ENCODE measurements at places on chromosomes 6 and 20.
A peak's percentile ranks its signal among the peaks of the same experiment; 100 is the strongest.

- DNase-seq = no peak
These were observed 5.6 kb upstream of the LY6G5C start for GRCh38 chr6:31686483-31686882.

GRCh38 chr20:59170406-59171349 lies 7.1 kb downstream of the ZNF831 start:
- DNase-seq = peak; percentile 52

DNA sequence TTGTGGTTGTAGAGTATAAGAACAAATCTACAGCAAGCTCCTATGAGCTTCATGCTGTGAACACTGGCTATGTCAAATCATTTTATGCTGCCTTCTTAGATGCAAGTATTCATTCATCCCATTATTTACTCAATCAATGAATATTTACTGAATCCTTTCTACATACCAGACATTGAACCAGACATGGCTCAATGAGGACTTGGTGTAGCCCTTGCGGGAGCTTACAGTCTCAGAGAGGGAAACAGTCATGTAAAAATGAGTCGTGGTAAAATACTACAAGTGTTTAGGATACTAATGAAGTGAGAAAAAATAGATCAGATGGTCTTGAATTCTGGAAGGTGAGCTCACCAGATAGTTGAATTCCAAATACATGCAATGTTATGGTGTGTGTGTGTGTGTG lies 44.8 kb upstream of the ENPP1 start:
- no peak for DNase-seq

- DNase-seq = peak; percentile 82
These were observed 526 bp downstream of the SOD2 start for GRCh38 chr6:159692303-159693127.

- DNase-seq = no peak
These were observed 35.1 kb downstream of the PLCB4 start for GRCh38 chr20:9103955-9104354.

GRCh38 chr6:18179770-18180356 lies 24.6 kb downstream of the KDM1B start:
- DNase-seq = no peak

DNA sequence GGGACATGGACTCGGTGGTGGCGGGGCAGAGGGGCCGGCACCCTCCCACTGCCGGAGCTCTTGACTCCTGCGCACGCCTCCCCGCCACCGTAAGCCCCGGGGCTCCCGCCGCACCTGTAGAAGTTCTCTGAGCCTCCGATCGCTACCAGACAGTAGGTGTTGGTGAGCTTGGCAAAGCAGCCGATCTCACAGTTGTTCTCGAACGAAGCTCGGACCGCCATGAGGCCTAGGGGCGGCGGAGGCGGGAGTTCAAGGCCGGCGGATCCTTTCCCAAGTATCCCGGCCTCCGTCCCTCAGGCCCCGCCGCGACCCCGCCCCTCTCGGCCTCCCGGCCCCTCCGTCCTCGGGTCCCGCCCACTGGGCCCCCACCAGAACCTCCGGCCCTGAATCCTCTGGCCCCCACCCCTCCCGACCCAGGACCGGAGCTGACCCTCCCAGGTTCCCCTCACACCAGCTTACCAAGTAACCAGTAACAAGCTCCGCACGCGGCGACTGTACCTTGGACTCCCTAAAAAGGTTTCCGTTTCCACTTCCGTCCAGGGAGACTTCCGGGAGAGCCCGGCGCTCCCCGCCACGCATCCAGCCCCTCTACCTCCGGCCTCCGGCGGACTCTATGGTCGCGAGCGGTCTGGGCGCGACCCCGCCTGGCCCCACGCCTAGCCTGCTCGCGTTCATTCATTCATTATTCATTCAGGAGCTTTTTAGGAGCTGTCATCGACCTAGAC lies at the start of gene EIF6:
Gene EIF6 (minus strand): TSS at position 506 of the 725 bp plus-strand sequence. CDS start 285 bp downstream, at position 221.
- peak; percentile 91 for DNase-seq

GRCh38 chr20:9573335-9574151 lies 59.2 kb downstream of the LAMP5 start:
- DNase-seq = no peak

GRCh38 chr20:42756991-42757390 lies 432.7 kb downstream of the PTPRT start:
- DNase-seq = no peak

DNA sequence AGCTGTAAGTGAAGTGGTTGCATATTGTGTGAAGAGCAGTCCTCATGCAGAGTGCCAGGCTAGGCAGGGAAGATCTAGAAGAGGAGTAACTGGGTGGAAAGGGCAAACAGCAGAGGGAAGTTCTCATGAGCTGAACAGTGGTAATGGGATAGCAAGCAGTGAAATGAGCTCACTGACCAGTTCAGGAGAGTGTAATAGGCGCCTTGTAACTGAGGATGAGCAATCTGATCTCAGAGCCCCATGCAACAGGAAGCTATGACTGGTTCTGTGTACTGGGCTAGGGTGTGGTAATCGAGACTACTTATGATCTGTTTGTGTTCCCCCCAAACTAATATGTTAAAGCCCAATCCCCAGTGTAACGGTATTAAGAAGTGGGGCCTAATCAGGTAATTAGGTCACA lies 98.6 kb downstream of the RFX6 start:
- no peak for DNase-seq

DNA sequence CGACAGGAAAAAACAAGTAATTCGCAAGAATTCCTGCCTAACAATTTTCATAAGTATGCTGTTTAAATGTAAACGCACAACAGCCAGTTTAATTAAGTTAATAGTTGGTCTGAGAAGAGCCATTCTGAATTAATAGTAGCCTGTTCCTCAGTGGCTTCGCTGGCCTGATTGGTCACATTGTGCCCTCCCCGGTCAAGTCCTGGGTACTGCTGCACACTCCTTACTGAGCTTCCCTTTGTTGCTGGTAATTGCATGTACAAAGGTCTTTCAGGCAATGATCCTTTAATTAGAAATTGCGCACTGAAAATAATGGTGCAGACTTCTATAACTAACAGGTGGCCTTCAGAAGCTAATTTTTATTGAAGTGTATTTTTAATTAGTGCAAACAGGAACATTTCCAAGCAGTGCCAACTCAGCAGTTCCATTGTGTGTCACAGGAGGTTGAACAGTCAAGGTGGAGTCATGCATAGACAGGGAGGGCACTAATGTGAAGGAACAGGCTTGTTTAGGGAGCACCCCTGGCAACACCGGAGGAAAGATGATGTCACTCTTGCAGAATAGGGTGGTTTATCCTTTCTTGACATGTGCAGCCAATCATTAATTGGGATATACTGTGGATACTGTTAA lies 92.6 kb upstream of the SLC22A23 start:
- DNase-seq = no peak

GRCh38 chr6:86619428-86619827 lies 317.9 kb upstream of the HTR1E start:
- DNase-seq = no peak

- no peak for DNase-seq
These were observed 11.9 kb downstream of the ISM1 start for GRCh38 chr20:13232999-13233398.

GRCh38 chr6:17349427-17349826 lies 44.0 kb upstream of the CAP2 start:
- DNase-seq = no peak

- DNase-seq = no peak
These were observed 61.8 kb downstream of the APCDD1L start for GRCh38 chr20:58453391-58453790.

- DNase-seq = no peak
These were observed 31.6 kb downstream of the WASF1 start for GRCh38 chr6:110147870-110148269.

DNA sequence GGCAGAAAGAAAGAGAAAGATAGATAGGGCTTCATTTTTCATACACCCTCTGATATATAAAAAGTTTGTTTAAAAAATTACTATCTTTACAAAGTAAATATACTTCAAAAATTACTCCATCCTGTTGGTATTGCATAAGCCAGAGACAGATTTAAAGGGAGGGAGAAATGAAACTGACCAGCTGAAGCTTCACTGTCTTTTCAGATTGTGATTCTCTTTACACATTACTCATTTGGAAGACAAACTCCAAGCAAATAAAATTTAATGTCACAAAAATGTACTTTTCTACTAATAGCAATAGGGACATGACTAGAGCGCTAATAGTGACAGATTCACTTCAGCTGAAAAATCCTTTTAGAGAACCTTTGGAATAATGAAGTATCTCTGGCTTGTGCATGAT lies 38.6 kb upstream of the MARCKS start:
- DNase-seq = no peak

Data from activated CD8-positive, alpha-beta memory T cell treated with anti-CD3 and anti-CD28 coated beads for 24 hours (primary cell).